ENCODE measurements at places on chromosomes 6 and 20. TPM values are rescaled to one million over a fixed set of nuclear protein-coding genes. Genes with fewer than 3 reads are reported as not detected.
A peak's percentile ranks its signal among the peaks of the same experiment; 100 is the strongest.

Gene EDN1
- total RNA-seq, result 0.09 TPM

GRCh38 chr6:138521790-138522189 lies 22.5 kb upstream of the NHSL1 start:
- no peak overlapping the region for H3K27ac ChIP-seq
- H3K27me3 ChIP-seq, result peaks cover 9% of the 10 kb centered on the region
- no peak for DNase-seq
- H3K36me3 ChIP-seq, result no peaks in the 10 kb centered on the region
- H3K4me3 ChIP-seq, result no peak overlapping the region

Gene OOEP
- not detected for total RNA-seq

- no peak for DNase-seq
- H3K27me3 ChIP-seq, result peaks cover 45% of the 10 kb centered on the region
- no peaks in the 10 kb centered on the region for H3K4me1 ChIP-seq
- H3K36me3 ChIP-seq, result no peaks in the 10 kb centered on the region
Measured at GRCh38 chr6:7035837-7036249, 71.9 kb upstream of the RREB1 start.

DNA sequence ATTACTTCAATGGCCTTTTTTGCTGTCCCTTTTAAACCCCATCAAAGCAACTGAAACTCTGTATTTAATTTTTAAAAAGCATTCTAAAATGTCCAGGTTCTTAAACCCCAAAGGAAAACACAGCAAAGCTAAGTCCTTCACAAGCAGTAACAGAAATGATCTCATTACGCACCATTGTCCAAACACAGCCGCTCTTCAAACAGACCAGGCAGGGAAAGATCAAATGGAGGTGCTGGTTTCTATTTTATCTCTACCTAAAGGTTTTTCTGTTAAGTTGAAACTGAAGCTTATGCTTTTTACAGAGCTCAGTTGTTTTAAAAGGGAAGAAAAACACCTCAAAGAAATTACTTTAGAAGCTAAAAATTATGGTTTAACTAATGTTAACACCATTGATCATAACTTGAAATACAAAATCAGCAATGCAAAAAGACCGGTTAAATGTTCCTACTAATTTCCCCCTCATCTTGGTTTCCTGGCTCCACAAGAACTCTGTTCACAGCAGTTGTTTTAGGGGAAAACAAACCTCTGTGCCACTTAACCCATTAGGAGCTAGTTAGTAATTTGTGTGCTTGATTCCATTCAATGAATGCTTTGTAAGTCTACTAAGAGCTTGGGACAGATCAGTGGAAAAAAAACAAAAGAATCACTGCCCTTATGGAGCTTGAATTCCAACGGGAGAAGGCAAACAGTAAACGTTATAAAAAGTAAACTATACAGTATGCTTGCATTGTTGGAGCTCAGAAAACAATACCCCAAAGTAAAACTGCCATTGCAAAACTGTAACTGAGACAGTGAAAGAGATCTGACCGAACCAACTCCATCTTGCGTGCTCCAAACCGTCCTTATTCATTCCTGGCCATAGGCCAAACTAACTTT lies 87.4 kb downstream of the CD24 start:
- no peak for DNase-seq
- no peak overlapping the region for H3K4me3 ChIP-seq
- H3K27me3 ChIP-seq, result peaks cover 23% of the 10 kb centered on the region
- no peak overlapping the region for H3K27ac ChIP-seq
- no peaks in the 10 kb centered on the region for H3K4me1 ChIP-seq
- H3K36me3 ChIP-seq, result no peaks in the 10 kb centered on the region

Gene OR2H2
- total RNA-seq, result not detected

- DNase-seq, result no peak
- H3K27me3 ChIP-seq, result peaks cover 2% of the 10 kb centered on the region
- no peak overlapping the region for H3K4me3 ChIP-seq
- no peaks in the 10 kb centered on the region for H3K4me1 ChIP-seq
- H3K36me3 ChIP-seq, result no peaks in the 10 kb centered on the region
Measured at GRCh38 chr6:117951783-117952182, 44.7 kb downstream of the SLC35F1 start.

DNA sequence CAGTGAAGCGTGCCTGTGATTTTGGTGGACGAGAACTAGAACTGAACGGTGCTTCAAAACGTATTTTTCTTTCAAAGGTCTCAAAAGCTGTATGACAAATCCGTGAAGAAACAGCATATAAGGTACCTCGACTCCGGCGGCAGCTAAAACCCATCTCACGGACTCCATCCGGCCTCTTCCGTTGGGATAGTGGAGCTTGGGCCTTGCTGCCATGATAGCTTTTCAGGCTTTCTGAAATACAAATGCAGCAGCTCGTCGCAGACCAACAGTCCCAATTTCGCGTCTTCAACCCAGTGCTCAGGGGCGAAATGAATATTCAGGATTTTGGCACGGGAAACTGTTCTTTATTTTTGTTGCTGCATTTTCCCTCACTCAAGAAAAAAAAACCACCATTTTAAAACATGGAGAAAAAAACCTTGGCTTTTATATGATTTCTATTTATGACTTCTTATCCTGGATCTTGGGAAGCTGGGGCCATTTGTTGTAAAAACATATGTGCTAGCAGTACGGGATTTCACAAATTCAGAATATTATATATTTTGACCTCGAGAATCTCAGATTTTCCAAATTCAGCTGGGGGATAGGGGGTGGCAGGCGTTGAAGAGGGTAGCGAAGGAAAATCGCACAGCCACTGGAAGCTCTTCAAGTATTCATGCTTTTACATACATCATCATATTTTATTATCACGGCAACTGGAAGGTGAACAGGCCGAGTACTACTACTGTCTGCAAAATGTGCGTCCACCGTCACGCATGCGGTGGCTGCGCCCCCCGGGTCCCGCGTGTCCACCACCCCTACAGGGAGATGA lies 849 bp downstream of the GSTA4 start:
- H3K27ac ChIP-seq, result peak overlapping the region; percentile 90
- peak overlapping the region; percentile 90 for H3K4me3 ChIP-seq
- H3K4me1 ChIP-seq, result peaks cover 44% of the 10 kb centered on the region
- no peak for DNase-seq

Gene JPH2
- not detected for total RNA-seq

DNA sequence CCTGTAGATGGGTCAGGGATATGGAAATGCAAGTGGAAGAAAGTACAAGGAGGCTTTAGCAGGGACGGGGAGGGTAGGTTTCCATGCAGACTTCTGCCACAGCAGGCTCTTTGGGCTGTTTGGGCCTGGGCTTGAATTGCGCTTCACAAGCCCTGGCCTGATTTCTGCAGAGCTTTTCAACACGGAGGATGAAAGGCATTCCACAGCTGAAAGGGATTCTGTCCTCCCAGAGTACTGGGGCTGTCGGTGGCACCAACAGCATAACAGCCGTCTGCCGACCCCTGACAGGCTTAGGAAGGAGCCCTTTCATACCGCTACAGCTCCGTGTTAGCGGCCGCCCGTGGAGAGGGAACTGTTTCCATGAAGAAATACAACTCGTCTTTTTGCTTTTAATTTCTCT lies 22.9 kb upstream of the TBC1D7 start:
- H3K36me3 ChIP-seq, result no peaks in the 10 kb centered on the region
- H3K27me3 ChIP-seq, result no peaks in the 10 kb centered on the region
- peaks cover 29% of the 10 kb centered on the region for H3K4me1 ChIP-seq
- H3K4me3 ChIP-seq, result no peak overlapping the region

- H3K4me1 ChIP-seq, result peaks cover 3% of the 10 kb centered on the region
- DNase-seq, result no peak
- peaks cover 5% of the 10 kb centered on the region for H3K27me3 ChIP-seq
- H3K27ac ChIP-seq, result no peak overlapping the region
- H3K36me3 ChIP-seq, result no peaks in the 10 kb centered on the region
Measured at GRCh38 chr6:34527751-34528670, 28.1 kb downstream of the SPDEF start.

DNA sequence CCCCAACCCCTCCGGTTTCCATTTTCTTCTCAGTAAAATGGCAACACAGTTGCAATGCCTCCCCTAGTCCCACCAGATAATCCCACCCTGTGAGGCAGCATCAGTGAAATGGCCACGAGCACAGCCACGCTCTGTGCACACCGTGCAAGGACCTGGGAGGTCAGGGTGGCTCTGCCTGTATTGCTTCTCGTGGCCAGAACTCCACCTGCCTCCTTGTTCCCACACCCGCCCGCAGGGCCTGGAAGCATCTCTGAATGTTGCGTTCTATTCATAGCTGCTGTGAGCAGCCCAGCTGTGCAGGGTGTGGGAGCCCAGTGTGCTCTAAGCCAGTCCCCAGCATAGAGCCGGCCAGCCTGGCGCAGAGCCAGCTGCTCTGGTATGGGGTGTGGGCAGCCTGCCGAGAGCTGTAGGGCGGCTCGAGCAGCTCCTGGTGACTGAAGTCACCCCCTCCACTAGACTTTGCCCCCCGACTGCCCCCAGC lies 161.1 kb downstream of the DLL1 start:
- H3K36me3 ChIP-seq, result no peaks in the 10 kb centered on the region
- no peak overlapping the region for H3K27ac ChIP-seq
- no peaks in the 10 kb centered on the region for H3K4me1 ChIP-seq
- H3K27me3 ChIP-seq, result no peaks in the 10 kb centered on the region
- no peak for DNase-seq
- no peak overlapping the region for H3K4me3 ChIP-seq

DNA sequence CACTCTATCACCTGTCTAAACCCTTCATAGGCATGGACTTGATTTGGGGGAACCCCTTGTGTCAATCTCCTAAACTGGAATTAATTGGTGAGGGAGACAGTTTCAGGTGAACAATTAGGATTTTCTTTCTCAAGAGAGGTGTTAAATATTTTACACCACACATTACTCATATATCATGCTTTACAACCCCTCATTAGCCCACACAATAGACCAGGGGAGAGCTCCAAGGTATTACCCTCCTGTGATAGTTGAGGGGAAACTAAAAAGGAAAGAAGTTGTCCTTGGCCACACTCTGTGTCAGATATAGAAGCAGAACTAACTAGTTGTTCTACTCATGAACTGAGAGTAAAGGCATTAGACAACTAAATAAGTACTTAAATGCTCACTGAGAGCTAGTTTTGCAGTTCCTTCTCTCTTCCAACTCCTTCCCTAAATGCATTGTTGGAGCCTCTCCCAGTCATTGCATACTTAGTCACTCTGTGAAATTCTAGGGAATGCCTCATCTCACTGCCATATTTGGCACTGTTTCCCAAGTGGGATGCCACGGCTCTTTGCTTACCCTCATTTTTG lies 183.7 kb upstream of the CEP162 start:
- no peaks in the 10 kb centered on the region for H3K27me3 ChIP-seq
- no peak overlapping the region for H3K4me3 ChIP-seq

Gene OPRM1
- not detected for total RNA-seq

Gene LSM2
- total RNA-seq, result 130 TPM

- H3K27me3 ChIP-seq, result peaks cover 7% of the 10 kb centered on the region
- no peak overlapping the region for H3K27ac ChIP-seq
- H3K4me1 ChIP-seq, result peaks cover 10% of the 10 kb centered on the region
- DNase-seq, result no peak
Measured at GRCh38 chr20:50256577-50256976, 65.9 kb downstream of the CEBPB start.

GRCh38 chr6:4383910-4384638 lies 248.7 kb upstream of the ECI2 start:
- H3K27me3 ChIP-seq, result no peaks in the 10 kb centered on the region
- H3K27ac ChIP-seq, result no peak overlapping the region
- H3K4me3 ChIP-seq, result no peak overlapping the region
- peaks cover 3% of the 10 kb centered on the region for H3K36me3 ChIP-seq

Gene TREM2
- total RNA-seq, result not detected

Gene HLA-E
- 360 TPM for total RNA-seq

Gene IL17F
- not detected for total RNA-seq

GRCh38 chr20:59823030-59823423 lies 110.4 kb downstream of the SYCP2 start:
- no peak for DNase-seq
- no peak overlapping the region for H3K4me3 ChIP-seq
- no peaks in the 10 kb centered on the region for H3K27me3 ChIP-seq

- no peak overlapping the region for H3K4me3 ChIP-seq
- no peaks in the 10 kb centered on the region for H3K36me3 ChIP-seq
- no peak overlapping the region for H3K27ac ChIP-seq
- no peaks in the 10 kb centered on the region for H3K4me1 ChIP-seq
Measured at GRCh38 chr20:37172836-37173235, 6.3 kb upstream of the RPN2 start.

Gene EYA4
- total RNA-seq, result not detected

GRCh38 chr6:35452183-35453090 lies at the start of gene FANCE:
Gene FANCE (plus strand): TSS chr6:35452338. CDS start chr6:35452546, 208 bp downstream.
- peaks cover 38% of the 10 kb centered on the region for H3K4me1 ChIP-seq
- peaks cover 10% of the 10 kb centered on the region for H3K27me3 ChIP-seq
- DNase-seq, result peak; percentile 91
- peak within 1 kb of the TSS; percentile 84 for H3K4me3 ChIP-seq
- peaks cover 22% of the 10 kb centered on the region for H3K36me3 ChIP-seq
- peak within 1 kb of the TSS; percentile 63 for H3K27ac ChIP-seq

DNA sequence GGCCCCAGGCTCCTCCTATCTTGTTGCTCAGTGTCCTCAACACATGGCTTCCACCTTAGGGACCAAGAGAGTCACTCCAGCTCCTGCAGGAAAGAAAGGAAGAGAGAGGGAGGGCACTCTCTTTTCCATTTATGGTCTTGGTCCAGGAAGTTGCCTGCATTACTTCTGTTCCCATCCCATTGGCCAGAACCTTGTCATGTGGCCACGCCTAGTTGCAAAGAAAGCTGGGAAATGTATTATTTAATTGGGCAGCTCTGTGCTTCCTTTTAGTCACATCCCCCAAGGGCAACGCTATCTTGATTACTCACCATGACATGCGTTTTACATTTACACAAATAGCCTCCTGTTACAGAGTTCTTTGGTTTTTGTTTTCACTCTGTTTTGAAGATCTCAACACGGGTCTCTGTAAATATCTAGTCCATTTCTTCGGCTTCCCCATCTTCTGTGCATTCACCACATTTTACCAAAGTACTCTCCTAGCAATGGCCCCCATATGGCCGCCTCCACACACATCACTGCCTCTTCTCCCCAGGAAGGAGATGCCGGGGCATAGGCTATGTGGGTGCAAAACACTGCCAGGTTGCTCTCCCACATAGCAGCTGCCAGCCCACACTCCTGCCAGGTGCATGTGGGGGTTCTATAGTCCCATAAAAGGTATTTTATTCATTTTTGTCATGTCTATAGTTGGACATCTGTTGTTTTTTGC lies 35.7 kb upstream of the ZMYND8 start:
- peaks cover 18% of the 10 kb centered on the region for H3K4me1 ChIP-seq
- no peaks in the 10 kb centered on the region for H3K27me3 ChIP-seq
- H3K27ac ChIP-seq, result peak overlapping the region; percentile 79
- no peak overlapping the region for H3K4me3 ChIP-seq
- peaks cover 2% of the 10 kb centered on the region for H3K36me3 ChIP-seq

- H3K36me3 ChIP-seq, result peaks cover 74% of the 10 kb centered on the region
- no peaks in the 10 kb centered on the region for H3K27me3 ChIP-seq
- peak overlapping the region; percentile 14 for H3K4me3 ChIP-seq
- DNase-seq, result no peak
Measured at GRCh38 chr6:125923366-125923877, 33.1 kb upstream of the HINT3 start.

DNA sequence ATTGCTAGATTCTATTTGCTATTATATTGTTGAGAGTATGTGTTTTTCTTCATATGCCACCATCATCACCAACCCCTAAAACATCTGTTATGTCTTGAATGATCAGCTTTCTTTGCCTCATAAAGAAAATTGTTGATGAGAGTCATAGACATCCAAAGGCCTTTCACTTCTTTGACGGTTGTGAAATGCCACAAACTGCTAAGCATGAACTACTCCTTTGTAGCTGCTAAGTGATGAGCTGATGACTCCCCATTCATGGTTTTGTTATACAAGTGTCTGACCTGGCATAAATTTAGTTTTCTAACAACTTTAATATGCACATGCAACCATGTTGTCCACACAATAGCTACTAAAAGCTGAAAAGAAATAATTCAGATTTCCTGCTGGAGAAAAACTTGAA lies 684 bp upstream of the MED23 start:
- DNase-seq, result no peak
- H3K4me3 ChIP-seq, result peak overlapping the region; percentile 97
- H3K27ac ChIP-seq, result peak overlapping the region; percentile 81
- H3K4me1 ChIP-seq, result peaks cover 21% of the 10 kb centered on the region
- no peaks in the 10 kb centered on the region for H3K27me3 ChIP-seq

Gene CEP162
- total RNA-seq, result 4.2 TPM

Measured in activated T-helper 2 cell treated with anti-CD3 and anti-CD28 coated beads, Interferon-gamma antibody, Interleukin-2, Interleukin-4, amounts not matched to agents 10 μg/mL and 5 μg/mL and 100 μg/mL, durations not matched to agents 14 hours and 24 hours and 36 hours (primary cell).